HT-29 (cell line): ENCODE measurements at places on chromosomes 3 and 15. TPM values are rescaled to one million over a fixed set of nuclear protein-coding genes. Genes with fewer than 3 reads are reported as not detected.

DNA sequence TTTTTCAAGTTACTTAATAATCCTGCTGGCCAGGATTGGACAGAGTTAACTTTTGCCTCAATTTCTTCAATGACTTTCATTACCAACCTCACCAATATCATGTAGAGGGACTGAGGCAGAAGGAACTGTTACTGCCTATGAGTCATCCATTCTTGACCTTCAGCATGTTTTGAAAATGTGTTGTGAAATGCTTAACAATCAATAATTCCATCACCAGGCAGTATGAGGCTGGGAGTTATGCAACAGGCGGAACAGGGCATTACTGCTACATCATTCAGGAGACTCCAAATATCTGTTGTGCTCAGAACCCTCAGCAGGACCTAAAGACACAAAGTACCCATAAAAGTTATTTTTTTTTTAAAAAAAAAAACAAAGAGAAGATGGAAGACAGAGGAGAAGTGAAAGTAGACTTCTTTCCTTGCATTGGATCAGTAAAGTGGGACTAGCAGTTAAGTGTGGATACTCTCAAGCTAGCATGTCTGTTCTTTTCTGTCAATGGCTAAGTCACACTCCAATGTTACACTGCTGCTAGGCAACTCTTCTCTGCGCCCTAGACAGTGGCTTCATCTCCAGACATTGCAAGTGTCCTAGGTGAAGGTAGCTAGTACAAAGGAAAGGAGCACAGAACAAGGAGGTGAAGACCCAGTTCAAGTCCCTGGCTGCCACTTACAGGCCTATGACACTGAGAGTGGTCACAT, 184.9 kb upstream of the LPP start:
- peak; percentile 48 for DNase-seq

- DNase-seq, result no peak
Measured at GRCh38 chr15:82181371-82181770, 81.2 kb downstream of the EFL1 start.

DNA sequence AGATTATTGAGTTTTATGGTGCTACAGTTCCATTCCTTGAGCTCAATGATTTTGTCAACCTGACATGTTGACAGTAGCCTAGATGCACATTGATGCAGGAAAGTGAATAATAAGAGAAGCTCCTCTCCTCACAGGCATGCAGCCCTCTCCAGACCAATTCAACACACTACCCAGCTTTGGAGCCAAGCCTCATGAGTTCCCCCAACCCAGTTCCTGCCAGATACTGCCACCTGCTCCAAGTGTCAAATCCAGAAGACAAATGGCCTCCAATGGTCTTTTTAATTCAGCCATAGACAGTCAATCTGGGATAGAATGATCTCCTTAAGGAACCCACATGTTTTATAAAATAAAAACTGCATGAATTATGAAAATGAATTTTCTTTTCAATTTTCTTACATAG, 83.7 kb upstream of the ARHGEF3 start:
- no peak for DNase-seq

DNA sequence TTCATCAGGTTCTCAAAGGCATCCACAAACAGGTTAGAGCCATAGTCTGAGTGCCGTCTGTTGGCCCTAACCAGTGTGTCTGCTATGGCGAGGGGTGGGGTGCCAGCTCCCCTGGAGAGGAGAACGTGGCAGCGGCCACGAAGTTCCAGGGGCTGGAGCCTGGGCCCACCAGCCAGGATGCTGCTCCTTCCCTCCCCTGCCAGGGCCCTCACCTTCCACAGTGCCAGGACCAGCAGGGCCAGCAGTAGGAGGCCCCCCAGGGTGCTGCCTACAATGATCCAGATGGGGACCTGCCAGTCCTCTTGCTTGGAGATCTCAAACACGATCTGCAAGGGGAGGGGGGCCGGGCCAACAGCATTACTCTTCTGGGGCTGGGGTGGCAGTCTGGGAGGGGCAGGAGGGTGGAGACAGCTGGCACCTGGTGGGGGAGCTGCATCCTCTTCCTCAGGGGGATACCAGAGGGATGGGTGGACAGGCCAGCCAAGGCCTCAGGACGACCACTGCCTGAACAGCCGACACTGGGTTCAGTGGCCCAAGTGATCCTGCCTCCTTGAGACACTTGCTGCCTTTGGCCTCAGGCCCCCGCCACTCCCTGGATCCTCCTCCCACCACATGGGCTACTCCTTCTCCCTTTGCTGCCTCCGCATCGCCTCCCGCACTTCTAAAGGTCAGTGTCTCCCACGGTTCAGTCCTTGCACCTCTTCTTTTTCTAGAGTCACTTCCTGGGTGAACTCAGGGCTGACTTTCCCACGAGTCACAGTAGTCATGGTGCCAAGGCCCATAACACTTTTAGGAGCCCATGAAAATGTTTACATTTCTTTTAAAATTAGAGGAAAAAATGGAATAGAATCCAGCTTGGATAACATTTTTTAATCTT, 26.3 kb downstream of the FEM1B start:
- no peak for DNase-seq

DNA sequence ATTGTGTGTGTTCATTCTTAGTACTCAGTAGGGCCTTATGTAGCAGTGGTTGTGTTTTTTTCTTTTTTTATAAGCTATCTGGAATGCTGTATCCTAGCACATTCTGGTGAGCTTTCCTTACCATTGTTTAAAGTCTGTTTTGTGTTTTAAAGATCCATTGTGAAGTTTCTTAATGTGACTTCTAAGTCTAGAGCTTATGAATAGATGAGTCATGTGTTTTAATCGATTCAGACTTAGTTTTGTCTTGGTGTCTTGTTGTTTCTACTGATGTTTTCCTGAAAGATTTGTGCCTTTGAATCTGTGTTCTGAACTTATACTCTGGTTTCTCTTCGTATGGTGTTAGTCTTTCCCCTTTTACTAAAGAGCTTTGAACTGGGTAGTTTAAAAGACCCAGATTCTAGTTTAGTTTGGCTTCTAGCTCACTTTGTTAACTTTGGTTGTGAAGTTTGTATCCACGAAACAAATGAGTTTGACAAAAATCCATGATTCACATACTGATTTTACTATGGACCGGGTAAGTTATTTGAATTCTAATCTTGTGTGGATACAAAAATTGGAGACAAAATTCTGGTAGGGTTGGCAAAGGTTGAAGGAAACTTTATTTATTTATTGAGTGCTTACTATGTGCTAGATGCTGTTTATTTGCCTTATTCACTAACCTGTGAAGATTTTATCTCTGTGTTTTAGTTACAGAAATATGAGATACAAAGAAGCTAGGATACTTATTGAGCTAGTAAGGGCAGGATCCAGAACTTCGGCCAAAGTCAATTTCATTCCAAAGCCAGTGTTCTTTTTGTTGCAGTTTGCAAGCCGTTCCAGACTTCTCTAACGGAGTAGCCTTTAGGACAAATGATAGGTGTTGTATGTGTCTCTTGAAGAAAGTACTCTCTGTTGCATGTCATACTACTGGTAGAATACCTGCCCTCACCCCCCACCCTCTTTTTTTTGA, 24.8 kb downstream of the AKAP13 start:
- peak; percentile 28 for DNase-seq

Gene UPK1B
- not detected in 2 replicates for total RNA-seq

GRCh38 chr3:32120471-32120870, 14.1 kb downstream of the GPD1L start:
- DNase-seq, result no peak

Gene ARL14
- total RNA-seq, result 4.3 and 7.5 TPM in 2 replicates
